ENCODE measurements at places on chromosomes 2 and 18.

DNA sequence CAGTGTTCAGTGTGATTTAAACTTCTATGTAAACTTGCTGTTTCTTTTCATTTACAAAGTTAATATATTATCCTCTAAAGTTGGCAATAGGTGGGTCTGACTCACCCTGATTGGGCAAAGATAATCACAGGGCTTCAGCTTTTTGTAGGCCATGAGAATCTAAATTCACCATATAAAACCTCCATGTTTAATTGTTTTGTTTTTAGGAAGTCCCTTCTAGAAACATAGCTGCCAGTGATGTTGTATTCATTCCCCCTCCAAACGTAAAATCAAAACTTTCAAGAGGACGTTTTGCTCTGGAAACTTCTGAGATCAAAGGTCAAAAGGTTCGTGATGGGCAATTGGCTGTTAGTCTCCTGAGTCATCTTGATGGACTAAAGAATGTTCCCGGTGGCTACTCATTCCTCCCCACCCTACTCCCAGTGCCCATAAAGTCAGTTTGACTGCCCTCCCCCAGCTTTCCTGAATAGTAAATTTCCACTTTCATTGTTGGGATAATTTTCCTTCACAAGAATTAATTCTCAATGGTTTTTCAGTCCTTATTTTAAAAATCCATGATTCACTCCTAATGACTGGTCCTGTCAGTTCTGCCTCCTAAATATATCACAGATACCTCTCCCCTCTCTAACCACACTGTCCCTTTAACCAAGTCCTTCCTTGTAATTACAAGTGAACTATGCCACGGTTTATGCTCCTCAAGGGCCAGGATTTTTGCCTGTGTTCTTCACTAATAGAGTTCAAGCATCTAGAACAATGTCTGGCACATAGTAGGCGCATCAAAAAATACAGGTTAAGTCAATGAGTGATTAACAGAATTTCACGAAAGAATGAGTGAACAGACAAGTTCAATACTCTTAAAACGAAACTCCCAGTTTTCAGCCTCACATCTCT, 164.4 kb upstream of the VRK2 start:
- H3K4me1 ChIP-seq, result no peaks in the 10 kb centered on the region
- H3K27ac ChIP-seq, result no peak overlapping the region
- H3K4me3 ChIP-seq, result no peak overlapping the region
- H3K36me3 ChIP-seq, result no peaks in the 10 kb centered on the region
- H3K27me3 ChIP-seq, result no peaks in the 10 kb centered on the region

DNA sequence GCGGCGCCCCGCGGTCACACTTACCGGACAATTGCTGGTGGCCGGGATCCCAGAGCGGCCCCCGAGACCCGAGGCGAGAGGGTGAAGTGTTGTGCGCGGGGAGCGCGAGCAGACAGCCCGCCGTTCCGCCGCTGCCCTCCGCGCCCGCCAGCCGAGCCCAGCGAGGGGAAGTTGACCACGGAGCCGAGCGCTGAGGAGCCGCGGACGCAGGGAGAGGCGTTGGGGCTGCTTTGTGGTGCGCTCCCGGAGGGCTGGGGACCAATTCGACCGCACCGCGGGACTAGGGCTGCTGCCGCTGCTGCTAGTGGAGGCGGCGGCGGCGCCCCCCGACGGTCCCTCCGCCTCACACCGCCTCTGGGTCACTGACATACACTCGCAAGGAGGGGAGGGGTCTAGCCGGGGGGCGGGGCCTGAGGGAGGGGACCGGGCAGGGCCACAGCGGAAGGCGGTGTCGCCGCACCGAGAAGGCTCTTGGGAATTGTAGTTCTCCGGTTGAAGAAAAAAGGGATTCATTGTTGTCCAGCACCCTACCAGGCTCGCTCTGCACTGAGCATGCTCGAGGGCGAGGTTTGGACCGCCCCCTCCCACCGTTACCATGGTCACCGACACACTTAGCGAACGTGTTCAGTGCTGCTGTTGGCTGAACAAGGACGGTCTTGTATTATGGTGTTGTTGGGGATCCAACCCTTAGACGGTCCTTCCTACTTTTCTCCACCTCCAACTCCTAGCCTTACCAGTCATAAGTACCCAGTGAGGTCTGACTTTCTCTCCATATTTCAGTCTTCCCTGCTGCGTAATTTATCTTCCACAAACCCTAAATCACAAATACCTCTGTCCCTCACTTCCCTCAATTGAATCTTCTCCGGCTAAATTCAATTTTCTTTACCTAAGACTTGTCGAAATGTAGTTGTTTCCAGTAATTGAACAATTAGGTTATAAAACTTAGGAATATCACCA, at the start of gene PELI1:
Gene PELI1 (minus strand): TSS at position 364 of the 957 bp plus-strand sequence. CDS start 36,110 bp downstream, outside the sequence.
- no peaks in the 10 kb centered on the region for H3K27me3 ChIP-seq
- DNase-seq, result peak; percentile 98
- no peaks in the 10 kb centered on the region for H3K4me1 ChIP-seq

GRCh38 chr2:110752871-110753270, 20.5 kb downstream of the ACOXL start:
- H3K27ac ChIP-seq, result no peak overlapping the region
- H3K4me3 ChIP-seq, result no peak overlapping the region
- H3K36me3 ChIP-seq, result no peaks in the 10 kb centered on the region

GRCh38 chr2:241659150-241659739, 21.8 kb downstream of the ATG4B start:
- DNase-seq, result peak; percentile 22
- H3K4me3 ChIP-seq, result no peak overlapping the region
- H3K36me3 ChIP-seq, result peaks cover 24% of the 10 kb centered on the region
- no peaks in the 10 kb centered on the region for H3K4me1 ChIP-seq
- H3K27ac ChIP-seq, result no peak overlapping the region
